ENCODE measurements at places on chromosomes 6 and 20.

DNA sequence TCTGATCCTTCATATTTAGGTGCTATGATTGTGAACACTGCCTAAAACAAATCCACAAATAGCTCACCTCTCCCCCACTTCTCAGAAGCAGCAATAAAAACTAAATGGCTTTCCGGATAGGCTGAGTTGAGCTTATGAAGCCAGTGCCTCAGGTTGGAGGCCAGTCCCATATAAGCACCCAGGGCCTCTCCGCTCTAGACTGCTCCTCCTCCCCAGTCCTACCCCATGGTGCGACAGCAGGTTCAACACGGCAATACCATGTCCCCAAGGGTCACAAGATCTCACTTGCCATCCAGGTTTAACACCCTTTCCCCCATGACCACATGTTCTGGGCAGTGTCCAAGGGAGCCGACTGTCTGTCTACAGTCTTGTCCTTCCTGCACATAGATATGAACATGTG lies 20.8 kb downstream of the BNIP5 start:
- DNase-seq, result no peak

- DNase-seq, result no peak
These were observed 55.4 kb downstream of the ZDHHC14 start for GRCh38 chr6:157436219-157436943.

GRCh38 chr6:158474961-158475343 lies 84.9 kb upstream of the TMEM181 start:
- DNase-seq, result no peak

DNA sequence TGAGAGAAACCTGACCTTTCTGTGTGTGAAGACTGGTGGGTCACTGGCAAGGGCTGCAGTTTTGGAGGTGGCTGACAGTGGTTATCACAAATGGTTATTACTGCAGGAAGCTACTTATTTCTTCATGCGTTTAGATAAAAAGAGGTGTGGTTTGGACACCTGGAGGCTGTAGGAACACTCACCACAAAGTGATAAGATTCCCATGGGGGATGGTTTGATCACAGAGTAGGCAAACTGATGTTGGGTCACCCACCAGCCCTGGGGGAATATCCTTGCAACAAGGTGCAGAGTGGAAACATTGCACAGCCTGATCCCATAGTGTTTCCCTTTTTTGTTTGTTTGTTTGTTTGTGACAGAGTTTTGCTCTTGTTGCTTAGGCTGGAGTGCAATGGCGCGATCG lies 33.9 kb upstream of the RNGTT start:
- no peak for DNase-seq

- DNase-seq, result no peak
These were observed 2.2 kb upstream of the BTN3A2 start for GRCh38 chr6:26362836-26363220.

GRCh38 chr20:53126185-53126584 lies 154.0 kb downstream of the TSHZ2 start:
- no peak for DNase-seq

- DNase-seq, result no peak
These were observed 34.5 kb downstream of the LATS1 start for GRCh38 chr6:149683256-149683859.

GRCh38 chr20:42686057-42686456 lies 503.6 kb downstream of the PTPRT start:
- DNase-seq, result no peak

GRCh38 chr6:53679446-53679933 lies 13.9 kb upstream of the KLHL31 start:
- DNase-seq, result no peak

- no peak for DNase-seq
These were observed 203.0 kb downstream of the CDC5L start for GRCh38 chr6:44590471-44590870.

GRCh38 chr6:134352786-134353480 lies 35.0 kb upstream of the SGK1 start:
- peak; percentile 26 for DNase-seq

DNA sequence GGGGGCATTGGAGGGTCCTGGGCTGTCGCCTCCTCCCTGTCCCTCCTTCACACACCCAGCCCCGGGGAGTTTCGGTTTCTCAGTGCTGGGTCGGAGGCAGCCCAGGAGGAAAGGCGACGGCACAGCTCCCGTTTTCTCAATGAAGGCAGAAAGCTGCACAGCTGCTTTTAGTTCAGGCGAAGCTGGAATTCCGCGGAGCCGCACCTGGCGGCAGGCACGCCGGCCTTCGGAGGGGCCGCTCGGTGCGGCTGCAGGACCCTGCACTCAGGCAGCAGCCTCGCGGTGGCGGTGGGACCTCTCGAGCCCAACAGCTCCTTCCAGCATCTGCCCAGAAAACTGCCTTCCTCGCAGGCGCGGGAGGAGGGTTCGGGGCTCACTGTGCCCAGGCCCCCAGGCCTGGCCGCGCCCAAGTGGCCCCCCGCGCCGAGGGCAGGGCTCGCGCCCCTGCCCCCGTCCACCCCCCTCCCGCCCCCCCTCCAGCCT lies 4.6 kb downstream of the FOXQ1 start:
- no peak for DNase-seq

DNA sequence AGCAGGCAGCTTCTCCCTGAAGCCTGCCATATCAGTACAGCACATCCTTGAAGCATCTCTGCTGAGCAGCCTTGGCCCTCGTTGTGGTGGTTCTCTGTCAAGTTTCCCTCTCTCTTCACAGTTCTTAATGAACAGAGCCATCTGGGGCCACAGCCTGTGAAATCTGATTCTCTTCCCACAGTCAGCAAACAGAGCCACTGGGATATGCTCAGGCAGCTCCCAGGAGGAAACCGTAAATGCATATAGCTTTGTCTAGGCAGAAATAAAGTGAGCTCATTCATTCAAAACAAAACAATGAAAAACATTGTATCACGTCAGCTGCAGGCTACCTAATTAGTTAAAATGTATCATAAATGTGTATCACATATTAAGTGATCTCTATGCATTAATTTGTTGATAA lies 80.3 kb downstream of the TBC1D7 start:
- no peak for DNase-seq

GRCh38 chr6:160863782-160864181 lies 127.8 kb upstream of the MAP3K4 start:
- DNase-seq, result no peak

DNA sequence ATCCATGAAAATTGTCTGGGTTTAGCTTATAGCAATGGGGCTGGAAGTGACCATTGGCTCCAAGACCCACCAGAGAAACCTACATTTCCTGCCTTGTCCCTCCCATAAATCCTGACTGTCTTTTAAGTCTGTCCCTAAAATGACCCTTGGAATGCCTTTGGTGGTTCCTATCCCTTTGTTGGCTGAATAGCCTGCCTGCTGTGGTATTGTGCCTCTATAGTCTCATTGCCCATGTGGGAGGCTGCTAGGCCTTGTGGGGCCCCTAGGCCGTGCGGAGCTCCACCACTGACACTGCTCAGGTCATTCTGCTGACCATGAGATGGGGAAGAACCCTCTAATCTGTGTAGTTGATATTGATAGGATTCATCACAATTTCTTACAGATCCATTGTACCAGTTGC lies 43.3 kb downstream of the SCP2D1 start:
- DNase-seq, result no peak

DNA sequence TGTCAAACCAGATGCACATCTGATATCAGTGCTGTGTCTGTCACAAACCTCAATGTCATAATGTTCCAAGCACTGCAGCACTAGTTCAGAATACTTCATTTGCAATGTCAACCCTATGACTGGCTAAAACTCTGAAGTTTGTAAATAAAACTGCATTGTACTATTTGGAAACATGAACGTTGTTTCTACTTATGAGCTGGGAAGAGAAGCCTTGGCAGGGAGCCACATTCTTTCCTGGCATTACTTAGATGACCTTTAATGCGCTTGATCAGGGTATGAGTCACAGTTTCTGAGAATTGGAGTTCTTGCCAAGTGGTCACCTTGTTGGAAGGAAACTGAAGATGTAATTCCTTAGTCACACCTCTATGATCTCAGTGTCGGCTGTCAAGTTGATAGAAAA lies 664.8 kb upstream of the MMS22L start:
- DNase-seq, result no peak

DNA sequence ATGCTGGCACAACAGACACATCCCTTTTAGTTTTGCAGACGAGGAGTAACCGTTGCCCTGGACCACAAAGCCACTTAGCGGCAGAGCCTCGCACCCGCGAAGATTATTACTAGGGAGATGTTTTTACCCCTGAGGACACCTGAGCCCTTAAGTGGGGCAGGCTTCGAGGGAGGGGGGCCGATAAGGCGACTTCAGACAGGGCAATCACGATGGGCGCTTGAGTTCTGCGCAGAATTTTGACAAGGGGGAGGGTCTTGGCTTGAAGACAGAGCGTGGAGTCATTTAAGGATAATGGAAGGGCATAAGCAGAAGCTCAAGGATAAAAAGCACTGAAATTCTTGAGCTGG lies 650 bp upstream of the TTK start:
- DNase-seq, result peak; percentile 27

- DNase-seq, result no peak
These were observed 23.2 kb downstream of the INSM1 start for GRCh38 chr20:20391115-20391514.

DNA sequence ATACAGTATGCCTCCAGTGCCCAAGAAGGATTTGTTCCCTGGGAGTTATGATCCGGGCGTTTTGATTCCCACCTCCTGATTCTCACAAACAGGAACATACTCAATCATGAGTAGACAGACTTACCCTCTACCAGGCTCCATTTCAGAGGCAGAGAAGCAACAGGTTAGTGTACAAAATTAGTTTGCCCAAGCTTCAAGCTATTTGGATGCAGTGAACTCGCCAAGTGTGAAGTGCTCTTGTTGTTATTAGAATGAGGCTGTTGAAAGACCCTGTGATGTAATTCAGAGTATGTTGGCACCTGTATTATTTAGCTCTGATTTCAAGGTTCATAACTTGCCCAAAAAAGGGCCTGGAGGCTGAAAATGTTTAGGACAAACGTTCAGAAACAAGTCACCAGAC lies 247.0 kb downstream of the PHACTR1 start:
- DNase-seq, result no peak

- no peak for DNase-seq
These were observed 144.7 kb downstream of the MYO6 start for GRCh38 chr6:75893776-75894152.

DNA sequence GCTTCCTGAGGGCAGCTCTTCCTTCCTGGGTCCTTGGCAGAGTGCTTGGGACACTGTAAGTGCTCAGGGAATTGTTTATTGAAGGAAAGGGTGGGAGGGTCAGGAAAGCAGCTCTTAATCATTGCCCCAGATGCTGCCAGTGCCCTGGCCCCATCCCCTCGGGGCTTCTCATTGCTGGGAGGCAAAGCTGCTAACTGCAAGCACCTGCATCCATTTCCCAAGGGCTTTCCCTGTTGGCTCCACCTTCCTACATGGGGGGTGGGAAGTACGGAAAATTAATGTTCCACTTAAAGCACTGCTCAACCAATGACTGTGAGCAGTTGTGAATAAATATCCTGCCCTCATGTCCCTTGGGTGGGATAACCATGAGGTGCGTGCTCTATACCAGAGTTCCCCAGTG lies 56.4 kb downstream of the NDUFAF5 start:
- DNase-seq, result no peak

- no peak for DNase-seq
These were observed 57.5 kb downstream of the IRF4 start for GRCh38 chr6:449057-449430.

DNA sequence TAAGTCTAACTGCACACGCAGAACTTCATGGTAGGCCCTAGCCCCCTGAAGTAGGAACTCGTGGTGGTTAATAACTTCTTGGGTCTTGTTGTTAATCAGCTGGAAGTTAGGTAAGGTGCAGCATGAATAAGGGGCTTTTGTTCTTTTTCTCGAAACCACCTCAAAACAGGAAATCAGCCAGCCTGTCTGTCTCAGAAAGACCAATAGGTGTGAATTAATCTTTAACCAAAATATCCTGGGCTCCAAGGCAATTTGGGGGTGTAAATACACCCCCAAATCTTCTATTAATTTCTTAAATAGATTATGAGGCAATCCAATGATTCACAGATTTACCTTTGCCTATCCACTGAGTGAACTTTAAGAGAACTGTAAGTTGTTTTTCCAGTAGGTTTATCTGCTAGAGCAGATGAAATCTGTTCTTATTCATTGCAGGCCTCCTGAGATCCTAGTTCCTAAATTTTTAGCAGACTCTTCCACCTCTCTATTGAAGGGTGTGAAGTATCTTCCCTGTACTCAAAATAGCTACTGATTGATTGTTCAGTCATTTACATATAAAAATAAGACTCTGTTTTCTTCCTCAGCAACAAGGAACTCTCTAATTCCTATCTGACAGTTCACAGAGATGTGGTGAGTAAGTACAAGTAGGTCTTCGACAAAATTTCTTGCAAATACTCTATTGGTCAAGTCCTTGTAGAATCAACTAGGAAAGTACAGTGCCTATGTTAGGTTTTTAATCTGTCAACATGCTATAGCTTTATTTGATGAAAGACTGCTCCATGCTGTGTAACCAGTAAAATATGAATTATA lies 427.1 kb upstream of the NOX3 start:
- DNase-seq, result no peak

GRCh38 chr6:19781269-19781668 lies 55.9 kb upstream of the ID4 start:
- DNase-seq, result no peak

DNA sequence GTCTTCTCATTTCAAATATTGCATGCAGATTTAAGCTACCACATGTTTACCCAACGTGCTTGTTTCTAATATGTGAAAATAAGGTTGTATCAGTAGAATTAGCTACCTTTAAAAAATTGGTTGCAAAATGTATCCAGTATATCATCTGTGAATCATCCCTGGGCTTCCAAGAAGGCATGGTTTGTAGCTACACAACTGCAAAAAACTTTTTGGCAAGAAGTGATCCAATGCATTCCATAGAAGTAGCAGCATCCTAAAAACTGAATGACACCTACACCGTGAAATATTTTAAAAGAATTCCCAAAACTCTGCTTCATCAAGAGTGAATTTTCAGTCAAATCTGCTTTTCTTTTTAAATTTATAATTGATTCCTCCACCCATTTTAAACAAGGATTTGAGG lies 89.1 kb downstream of the AIG1 start:
- DNase-seq, result no peak

DNA sequence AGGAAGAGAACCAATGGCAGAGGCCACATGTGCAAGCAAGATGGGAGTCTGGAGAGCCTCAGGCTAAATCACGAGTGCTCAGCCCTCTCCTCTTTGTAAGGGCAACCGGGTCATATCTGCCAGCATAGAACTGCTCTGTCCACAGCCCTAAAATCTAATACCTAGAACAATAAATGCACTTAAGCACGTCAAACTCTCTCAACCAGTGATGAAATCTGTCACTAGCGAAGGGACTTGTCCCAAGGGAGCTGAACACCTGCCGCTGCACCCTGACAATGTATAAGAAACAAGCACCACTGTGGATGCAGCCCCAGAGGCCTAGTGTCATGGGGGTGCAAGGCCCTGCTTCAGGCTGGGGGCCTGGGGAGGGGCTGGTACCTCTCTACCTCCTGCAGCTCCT lies 82.5 kb downstream of the PRL start:
- DNase-seq, result no peak

GRCh38 chr6:6596529-6597328 lies 8.2 kb downstream of the LY86 start:
- DNase-seq, result no peak

GRCh38 chr6:33298773-33299236 lies at the start of gene RGL2:
Gene RGL2 (minus strand): TSS chr6:33298942. CDS start chr6:33298610, 332 bp downstream.
- DNase-seq, result peak; percentile 60

Data from stimulated activated CD4-positive, alpha-beta T cell treated with anti-CD3 and anti-CD28 coated beads, Interleukin-4, amount 100 ng/mL, for 24 hours (primary cell).